ENCODE measurements at places on chromosomes 12 and 14.

DNA sequence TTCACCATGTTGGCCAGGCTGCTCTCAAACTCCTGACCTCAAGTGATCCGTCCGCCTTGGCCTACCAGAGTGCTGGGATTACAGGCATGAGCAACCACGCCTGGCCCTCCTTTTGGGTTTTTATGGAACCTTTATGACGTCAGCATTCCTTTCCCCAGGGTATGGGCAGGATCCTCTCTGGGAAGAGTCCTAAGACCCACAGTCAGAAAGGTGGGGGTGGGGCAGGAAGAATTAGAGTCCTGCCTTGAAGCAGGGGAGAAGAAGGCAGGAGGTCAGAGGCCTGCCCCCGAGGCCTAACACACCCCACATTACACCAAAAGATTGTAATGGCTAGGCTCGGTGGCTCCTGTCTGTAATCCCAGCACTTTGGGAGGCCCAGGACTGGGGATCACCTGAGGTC lies 30.8 kb upstream of the CDK17 start:
- DNase-seq: no peak

DNA sequence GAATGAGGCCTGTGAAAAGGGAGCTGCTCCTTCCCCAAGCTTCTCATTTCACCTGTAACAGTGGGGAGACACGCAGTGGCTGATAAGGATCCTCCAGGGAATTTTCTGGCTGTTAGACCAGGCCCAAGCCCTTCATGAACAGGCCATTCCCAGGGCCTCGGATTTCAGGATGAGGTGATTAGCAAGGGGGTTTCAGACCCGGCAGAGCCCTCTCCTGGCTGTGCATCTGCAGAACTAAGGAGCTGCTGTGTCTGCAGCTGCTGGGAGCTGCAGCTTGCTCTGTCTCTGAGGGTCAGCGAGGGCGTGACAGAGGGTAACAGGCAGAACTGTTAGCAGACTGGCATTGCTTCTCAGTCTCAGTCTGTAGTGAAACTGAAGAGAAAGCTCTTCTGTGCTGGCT lies 110.4 kb downstream of the KCNA5 start:
- no peak for DNase-seq

GRCh38 chr12:75766263-75767160 lies 255.1 kb upstream of the KRR1 start:
- DNase-seq: no peak

GRCh38 chr12:116418551-116418950 lies 140.6 kb upstream of the MAP1LC3B2 start:
- DNase-seq: no peak

DNA sequence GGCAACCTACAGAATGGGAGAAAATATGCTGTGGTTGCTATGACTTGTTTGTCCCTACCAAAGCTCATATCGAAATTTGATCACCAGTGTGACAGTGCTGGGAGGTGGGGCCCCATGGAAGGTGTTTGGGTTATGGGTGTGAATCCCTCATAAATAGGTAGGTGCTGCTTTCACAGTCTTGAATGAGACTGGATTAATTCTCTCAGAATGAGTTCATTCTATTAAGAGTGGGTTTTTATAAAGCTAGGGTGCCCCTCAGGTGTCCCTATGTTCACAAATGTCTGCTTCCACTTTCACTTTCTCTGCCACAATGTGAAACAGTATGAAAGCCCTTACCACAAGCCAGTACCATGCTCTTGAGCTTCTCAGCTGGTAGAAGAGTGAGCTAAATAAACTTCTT lies 133.5 kb downstream of the CPNE8 start:
- peak; percentile 49 for DNase-seq

GRCh38 chr12:53062011-53062961 lies 12.4 kb downstream of the TNS2 start:
- DNase-seq: no peak
